ENCODE measurements at places on chromosomes 1 and 21.
A peak's percentile ranks its signal among the peaks of the same experiment; 100 is the strongest.

DNA sequence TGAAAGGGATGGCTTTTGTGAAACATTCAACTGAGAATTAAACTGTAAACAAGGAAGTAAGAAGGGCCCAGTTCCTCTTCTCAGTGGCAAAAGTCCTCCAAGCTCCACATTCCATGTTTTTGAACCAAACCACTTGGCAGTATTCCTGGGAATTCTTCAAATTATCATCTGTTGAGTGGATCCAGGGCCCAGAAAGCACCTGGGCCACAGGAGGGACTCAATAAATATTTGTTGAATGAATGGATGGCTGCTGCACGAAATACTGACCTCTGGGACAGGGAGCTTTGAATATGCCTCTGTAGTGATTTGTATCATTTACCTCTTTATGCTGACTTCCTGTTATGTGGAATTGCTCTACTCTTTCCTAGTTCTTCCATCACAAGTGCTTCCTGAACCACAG lies 4.7 kb downstream of the SLC35F3 start:
- no peak for DNase-seq

- DNase-seq, result no peak
Observed at GRCh38 chr1:115164484-115164883, 75.2 kb upstream of the TSPAN2 start.

GRCh38 chr21:41953831-41954653 lies at the start of gene C2CD2:
Gene C2CD2 (minus strand): TSS chr21:41954018. CDS start chr21:41953648, 370 bp downstream.
- DNase-seq, result no peak

- DNase-seq, result peak; percentile 0
Observed at GRCh38 chr1:78619803-78620579, at the start of gene IFI44L. Gene IFI44L (plus strand): TSS chr1:78620448. CDS start chr1:78627916, 7,468 bp downstream.

GRCh38 chr1:64042331-64043100 lies 160.9 kb upstream of the UBE2U start:
- DNase-seq, result no peak

DNA sequence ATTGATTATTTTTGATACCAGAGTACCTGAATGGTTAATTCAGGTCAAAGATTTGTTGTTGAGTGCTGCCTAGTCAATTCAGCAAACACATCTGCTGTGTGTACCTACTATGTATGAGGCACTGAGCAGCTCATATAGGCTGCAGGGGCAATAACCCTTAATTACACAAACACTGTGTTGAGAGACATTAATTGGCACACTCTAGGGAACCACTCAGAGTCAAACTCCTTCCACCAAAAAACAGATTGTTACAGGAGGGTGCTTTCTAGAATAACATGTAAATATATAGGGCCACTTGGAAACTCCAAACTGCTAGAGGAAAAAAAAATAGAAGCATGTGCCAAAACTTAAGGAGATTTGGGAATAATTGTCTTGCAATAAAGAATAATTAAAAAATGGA lies 31.3 kb downstream of the UBE2U start:
- no peak for DNase-seq

DNA sequence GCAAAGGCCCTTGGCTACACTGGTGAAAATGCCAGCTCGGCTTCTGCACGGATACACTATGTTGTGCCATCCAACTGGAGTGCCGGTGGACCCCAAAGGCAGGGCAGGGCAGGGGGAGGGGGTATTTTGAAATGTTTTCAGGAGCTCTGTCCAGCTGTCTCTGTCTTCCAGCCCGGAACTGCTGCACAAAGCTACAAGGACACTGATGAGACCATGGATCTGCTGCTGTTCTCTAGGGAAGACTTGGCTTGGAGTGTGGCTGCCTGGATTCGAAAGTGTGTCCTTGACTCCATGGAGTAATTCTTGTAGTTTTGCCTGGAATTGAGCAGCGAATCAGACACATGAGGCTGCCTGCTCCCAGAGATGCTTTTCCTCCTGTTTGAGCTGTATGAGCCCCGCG lies 42.4 kb downstream of the TTC39A start:
- DNase-seq, result no peak

DNA sequence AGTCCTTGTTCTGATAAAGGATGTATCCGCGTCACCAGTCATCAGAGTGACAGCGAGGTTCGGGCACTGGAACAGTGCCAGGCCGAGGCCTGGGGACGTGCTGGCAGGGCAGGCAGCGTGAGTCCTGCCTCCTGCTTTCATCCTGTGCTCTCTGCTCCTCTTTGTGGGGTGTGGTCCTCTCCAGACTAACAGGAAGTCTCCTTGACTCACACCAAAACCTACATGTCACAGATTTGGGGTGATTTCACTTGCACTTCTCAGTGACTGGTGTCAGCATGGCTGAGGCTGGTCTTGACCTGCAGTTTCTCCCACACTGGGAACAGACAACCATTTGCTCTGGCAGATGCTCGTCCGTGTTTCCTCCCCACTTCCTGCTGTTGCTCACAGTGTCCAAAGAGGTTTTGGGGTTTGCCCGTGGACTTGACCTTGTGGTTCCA lies 8.8 kb upstream of the NLRP3 start:
- peak; percentile 44 for DNase-seq

DNA sequence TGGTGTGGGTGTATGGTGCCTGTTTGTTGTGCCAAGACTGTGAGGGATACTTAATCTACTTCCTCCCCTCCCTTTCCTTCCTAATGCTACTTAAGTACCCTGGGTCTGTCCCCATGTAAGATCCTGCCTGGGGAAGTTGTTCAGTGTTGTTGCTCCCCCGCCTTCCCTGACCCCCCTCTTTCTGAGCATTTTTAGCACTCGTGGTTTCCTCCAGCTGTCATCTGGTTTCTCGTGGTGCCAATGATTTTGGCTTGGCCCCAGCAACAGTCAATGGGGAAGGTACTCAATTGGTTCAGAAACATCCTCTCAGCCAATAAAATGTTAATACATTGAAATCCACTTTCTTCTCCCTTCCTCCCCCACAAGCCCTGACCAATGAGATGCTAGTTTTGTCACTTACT lies 8.0 kb upstream of the B4GALT3 start:
- DNase-seq, result peak; percentile 30

- no peak for DNase-seq
Observed at GRCh38 chr1:94068999-94069918, 51.7 kb downstream of the ABCA4 start.

GRCh38 chr1:87428883-87429282 lies 100.2 kb downstream of the LMO4 start:
- DNase-seq, result no peak

DNA sequence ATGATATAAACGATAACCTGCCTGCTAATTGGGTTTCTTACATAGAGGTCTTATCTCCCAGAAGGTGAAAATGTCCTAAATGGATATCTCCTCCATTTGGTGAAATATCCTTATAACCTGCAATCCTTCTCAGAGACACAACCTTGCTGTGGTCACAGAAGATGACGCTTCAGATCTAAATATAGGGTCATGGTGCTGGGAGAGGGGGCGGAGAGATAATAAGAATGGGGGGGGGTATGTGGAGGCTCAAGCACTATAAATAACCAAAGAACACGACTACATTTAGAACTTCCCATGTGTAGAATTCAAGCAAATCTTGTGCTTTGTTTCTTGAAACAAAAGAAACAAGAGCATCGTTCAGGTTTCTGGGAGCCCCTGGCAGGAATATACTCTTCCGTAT lies 260.6 kb upstream of the ESRRG start:
- DNase-seq, result no peak

All from activated CD8-positive, alpha-beta memory T cell treated with anti-CD3 and anti-CD28 coated beads for 1 hour (primary cell).